MM.1S (cell line): ENCODE measurements at places on chromosomes 16 and 17.

DNA sequence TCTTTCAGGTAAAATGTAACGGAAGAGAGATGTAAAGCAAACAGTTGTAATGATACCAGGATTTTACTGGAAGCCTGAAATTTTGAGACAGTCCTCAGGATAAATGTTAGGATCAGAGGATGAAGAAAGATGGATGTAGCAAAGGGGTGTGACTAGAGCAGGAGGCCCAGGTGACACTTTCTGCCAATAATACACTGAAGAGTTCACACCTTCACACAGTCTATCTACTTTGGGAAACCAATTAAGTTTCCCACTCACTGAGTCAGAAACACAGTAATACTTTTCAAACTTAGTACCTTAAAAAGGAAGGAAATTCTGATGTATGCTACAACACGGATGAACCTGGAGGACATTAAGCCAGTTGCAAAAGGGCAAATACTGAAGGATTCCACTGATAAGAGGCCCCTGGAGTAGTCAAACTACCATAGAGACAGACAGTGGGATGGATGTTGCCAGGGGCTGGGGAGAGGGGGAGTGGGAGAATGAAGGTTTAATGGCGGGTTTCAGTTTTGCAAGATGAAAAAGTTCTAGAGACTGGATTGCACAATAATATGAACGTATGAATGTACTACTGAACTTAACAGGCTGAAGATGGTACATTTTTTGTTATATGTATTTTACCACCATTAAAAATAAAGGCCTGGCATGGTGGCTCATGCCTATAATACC lies 62.3 kb downstream of the CYTH1 start:
- DNase-seq, result no peak

DNA sequence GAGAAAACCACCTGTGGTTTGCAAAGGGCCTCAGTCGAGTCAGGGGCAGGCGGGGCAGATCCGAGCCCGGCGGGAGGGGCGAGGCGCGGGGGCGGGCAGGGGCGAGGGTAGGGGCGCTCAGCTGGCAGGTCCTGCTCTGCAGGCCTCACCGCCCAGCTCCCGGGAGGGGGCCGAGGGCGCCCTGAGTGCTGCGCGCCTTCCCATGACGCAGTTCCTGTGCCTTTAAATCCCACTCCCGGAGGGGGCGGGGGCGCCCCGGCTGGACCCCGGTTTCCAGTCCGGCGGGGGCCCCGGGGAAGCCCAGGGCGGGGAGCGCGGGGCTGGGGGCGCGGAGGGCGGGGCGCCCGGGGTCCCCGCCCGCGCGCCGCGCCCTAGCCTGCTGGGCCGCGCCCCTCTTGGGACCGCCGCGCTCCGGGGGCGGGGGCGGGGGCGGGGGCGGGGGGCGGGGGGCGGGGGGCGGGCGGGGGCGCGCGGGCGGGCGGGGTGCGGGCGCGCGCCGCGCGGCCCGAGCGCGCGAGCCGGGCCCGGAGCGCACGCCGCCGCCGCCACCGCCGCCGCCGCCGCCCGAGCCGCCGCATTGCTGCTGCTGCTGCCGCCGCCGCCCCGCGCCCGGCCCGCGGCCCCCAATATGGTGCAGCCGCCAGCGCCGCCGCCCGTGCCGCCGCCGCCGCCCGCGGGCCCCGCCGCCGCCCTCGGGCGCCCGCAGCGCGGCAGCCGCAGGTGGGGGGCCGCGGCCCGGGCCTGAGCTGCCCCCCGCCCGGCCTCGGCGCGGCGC lies at the start of gene JPH3:
JPH3 (plus strand) TSS at position 508 of the 775 bp plus-strand sequence. CDS start 639 bp downstream, outside the sequence.
- no peak for DNase-seq

DNA sequence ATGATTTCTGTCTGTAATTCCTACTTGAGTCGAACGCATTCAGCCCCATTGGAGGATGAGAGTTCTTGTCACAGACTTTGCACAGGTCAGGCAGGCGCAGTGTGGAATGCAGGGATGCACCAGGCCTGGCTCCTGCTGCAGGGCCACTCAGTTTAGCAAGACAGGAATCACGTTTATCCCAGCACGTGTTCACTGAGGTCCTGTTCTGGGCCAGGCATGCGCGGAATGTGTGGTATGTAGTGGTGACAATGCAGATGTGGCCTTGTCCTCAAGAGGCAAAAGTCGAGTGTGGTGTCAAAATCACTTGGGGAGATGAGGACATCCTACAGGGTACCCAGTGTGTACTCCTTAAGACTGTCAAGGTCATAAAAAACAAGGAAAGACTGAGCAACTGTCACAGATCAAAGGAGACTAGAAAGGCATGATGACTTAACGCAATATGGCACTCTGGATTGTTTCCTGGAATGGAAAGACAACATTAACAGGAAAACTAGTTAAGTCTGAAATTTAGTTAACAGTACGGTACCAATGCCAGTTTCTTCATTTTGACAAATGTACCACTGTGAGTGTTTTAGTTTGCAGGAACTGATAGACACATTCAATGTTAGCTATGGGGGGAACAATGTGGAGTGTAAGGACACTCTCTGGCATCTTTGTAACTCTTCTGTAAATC lies 121.5 kb upstream of the ADAMTS18 start:
- DNase-seq, result no peak

- DNase-seq, result no peak
Measured at GRCh38 chr17:52106072-52106471, 52.4 kb downstream of the CA10 start.

DNA sequence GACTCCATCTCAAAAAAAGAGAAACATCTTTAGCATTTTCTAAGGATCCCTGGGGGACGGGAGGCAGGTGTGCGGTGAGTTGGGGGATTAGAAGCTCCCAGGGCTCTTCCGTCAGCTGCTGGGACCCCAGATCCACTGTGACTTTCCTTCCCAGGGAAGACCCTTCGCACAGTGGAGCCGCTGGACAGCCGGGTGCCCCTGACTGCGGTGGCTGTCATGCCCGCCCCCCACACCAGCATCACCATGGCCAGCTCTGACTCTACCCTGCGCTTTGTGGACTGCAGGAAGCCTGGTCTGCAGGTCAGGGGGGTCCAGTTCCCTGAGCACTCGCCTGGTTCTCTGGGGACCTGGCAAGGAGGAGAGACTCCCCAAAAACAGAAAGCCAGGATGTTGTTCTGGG lies 7.3 kb upstream of the SERPINF2 start:
- no peak for DNase-seq

DNA sequence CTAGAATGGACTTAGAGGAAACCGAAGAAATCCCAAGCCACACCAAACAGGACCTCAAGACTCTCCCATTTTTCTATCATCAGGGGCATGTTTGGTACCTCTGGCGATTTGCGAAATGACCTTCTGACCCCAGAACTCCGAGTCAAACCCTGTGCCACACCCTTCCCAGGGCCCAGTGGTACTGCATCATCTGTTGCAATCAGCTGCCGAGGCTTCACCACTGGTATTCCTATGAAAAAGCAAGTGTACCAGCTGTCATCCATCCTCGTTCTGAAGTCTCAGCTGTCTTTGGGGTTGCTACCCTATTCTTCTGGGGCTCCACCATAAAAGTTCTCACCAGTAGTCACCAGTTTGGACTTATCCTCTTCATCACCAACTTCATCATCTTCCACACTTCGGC lies 2.3 kb upstream of the RSKR start:
- DNase-seq, result no peak

DNA sequence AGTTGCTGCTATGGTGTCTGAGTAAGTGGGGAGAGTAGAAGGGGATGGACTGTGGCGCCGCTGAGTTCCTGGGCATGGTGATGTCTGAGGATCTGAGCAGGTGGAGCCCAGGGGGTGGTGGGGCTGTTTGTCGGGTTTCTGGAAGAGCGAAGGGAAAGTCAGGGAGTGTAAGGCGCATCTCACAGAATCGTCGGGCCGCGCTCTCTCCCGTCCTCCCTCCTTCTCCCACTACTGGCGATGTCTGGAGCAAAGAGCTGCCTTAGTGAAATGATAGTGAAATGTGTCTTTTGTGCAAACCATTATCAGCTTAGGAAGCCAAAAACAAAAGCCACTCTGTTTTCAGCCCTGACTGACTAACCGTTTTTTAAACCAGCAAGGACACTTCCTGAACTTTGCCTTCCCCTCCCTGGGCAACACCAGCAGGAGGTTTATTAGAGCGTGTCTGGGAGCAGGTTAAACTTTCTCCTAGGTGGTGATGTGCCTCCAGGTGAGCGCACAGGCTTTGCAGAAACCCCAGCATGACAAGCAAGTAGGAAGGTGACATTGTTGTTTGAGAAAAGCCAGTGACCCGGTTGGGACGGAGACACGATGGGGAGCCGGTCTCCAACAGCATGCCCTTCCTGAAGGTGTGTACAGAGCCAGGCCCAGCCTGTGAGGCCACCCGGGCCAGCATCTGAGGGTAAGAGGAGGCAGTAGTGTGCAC lies 49.1 kb downstream of the RAB11FIP3 start:
- no peak for DNase-seq

- DNase-seq, result no peak
Measured at GRCh38 chr16:85464383-85465305, 148.5 kb upstream of the GSE1 start.

DNA sequence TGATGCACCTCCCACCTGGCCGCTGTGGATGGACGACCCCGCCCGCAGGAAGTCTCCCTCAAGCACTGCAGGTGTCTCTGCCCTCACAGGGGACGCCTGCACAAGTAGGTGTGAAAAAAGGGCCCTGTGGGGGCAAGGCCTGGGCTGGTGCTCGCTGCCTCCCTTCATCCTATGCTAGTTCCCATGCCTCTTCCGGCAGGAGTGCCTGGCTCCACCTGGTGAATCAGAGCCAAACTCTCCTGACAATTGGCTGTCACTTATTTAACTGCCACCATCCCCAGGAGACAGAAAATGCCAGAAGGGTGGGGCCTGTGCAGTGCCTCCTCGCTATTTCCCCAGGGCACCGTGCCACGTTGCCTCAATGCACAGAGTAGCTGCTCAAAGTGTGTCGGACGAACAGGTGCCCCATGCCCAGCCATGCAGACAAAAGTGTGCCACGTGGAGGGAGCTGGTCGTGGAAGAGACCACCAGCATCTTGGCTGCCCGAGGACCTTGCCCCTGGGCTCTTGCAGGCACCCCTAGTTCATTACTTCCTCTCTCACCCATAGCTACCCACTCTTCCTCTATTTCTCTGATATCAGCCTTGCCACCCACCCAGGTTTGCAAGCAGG lies 170.7 kb downstream of the SEC14L1 start:
- DNase-seq, result no peak

DNA sequence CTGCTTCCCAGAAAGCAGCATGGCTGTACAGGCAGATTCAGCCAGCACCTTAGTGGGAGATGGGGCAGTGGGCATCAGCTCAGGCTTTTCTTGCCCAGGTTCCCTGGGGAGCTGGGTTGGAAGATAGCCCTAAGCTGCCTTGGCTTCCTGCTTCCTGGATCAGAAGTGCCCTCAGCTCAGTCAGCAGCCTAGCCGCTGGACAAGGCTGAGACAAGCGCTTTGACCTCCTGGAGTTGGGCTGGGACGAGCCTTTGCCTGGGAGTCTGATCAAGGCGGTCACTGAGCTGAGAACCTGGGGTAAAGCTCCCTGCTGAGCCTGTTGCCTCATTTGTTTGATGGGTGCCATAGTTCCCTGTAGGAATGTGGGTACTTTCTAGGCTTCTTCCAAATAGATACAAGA lies 190.0 kb downstream of the RAB11FIP4 start:
- no peak for DNase-seq

DNA sequence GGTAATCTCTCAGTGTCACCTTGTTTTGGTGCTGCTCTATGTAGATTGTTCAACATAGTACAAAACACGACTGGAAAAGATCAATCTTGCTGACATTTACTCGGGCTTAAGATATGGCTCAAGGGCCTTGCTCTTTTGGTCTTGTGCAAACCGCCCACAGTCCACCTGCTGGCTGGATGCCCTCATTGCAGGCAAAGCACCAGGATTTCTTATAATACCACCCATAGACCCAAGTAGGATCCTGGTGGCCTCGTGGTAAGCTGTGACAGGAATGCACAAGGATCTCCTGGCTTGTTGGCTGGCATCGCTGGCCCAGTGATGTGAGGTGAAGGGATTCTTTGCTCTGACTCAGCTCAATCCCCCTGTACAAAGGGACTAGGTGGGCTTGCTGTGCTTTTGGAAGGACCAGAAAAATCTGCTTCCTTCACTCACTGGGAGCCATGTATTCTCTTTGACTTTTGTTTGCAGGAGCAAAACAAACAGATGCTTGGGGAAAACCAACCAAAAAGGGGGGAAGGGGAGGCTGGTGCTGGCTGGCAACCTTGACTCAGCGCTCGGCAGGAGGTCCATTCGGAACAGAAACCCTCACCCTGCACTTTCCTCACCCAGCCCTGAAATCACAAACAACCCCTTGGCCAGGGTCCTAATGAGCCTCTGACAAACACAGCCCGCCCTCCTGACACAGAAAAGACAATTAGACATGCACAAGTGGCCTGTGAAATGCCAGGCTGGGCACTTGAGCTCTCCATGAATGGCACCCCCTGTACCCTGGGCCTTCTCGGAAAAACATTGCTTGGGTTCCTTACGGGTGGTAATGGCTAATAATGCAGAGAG lies 36.6 kb upstream of the MED9 start:
- peak; percentile 66 for DNase-seq
